ENCODE measurements at places on chromosomes 16 and 17.

- peak; percentile 15 for DNase-seq
These were observed 20.5 kb upstream of the SDR42E2 start for GRCh38 chr16:22141767-22142166.

GRCh38 chr17:66727634-66728570, 107.0 kb upstream of the CACNG5 start:
- DNase-seq = peak; percentile 79

GRCh38 chr17:60759756-60760155, 82.1 kb downstream of the BCAS3 start:
- DNase-seq = no peak

DNA sequence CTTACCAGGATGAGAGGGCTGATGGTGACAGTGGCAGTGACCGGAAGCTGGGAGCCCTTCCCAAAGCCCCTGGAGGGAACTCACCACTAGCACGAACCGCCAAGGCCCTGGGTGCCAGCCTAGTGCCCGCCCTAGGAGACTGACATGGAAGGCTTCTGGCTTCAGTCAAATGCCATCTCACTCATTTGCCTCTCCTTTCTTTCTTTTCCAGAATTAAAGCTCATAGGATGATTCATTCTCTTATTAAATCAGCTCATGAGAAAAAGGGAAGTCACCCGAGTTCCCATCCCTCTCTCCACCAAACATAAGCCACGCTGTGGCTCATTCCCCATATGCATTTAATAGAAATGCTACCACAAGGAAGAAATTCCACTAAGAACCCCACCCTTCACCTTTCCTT, 12.1 kb downstream of the CUEDC1 start:
- no peak for DNase-seq

DNA sequence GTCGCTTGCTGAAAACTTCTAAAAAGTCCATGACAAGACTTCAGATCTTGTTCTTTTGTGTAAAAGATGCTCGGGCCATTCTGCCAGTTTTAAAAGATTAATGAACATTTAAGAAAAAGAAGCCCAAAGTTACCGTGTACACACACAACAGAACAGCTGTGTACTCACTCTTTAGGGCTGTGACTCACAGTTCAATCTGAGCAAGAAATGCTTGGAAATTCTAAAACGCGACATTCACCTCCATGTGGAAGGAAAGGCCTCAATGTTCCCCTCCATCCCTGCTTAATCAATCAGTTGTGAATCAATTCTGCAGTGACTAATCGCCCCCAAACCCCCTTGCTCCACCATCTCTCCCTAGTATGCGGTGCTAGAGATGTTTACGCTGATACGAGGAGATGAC, 609.9 kb upstream of the SALL1 start:
- no peak for DNase-seq

DNA sequence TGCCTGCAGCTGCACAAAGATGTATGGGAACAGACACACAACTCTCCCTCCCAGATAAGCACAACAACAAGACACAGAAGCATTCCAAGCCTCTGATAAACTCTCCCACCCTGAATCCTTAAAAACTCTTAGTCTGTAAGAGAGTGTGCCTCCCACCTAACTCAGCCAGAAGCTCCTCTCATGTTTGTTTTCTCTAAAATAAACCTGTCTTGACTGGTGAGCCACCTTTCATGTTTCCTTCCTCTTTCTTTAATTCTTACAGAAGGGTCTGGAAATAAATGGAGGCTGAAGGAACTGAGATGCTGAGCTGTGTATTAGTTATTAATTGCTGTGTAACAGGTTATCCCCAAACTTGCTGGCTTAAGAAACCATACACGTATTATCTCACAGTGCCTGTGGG, 57.2 kb downstream of the MEOX1 start:
- DNase-seq = no peak

DNA sequence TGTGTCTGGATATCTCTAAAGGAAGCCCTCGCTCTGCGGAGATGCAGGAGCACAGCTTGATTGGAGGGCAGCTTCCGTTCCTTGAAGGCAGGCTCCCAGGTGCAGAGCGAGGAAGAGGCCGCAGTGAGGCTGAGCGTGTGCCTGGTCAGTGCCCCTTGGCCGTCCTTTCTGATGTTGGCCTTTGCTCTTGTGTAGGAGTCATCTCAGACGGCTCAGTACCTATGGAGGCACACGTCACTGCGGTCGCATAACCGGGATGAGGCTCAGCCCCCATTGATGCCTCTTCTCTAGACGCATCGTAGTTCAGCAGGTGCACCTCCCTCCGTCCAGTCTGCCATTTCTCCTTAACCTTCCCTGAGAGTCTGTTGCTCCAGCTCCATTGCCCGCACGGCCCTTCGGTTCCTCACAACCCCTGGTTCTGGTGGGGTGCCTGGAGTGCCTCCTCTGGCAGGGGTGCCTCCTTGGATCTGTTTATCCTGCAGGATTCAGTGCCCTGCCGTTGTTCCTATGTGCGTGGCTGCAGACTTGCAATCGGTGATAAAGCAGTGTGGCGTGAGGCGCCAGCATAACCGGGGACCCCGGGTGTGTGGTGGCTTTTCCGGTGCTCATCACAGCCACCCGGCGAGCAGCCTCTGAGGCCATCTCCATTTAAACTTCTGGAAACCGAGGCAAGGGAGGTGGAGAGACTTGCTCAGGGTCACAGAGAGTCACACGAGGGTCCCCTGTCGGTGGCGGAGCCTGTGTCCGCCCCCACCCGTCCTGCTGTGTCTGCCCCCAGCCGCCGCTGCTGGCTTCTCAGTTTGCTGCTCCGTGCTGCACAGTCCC, 188.8 kb upstream of the CHMP6 start:
- DNase-seq = no peak

DNA sequence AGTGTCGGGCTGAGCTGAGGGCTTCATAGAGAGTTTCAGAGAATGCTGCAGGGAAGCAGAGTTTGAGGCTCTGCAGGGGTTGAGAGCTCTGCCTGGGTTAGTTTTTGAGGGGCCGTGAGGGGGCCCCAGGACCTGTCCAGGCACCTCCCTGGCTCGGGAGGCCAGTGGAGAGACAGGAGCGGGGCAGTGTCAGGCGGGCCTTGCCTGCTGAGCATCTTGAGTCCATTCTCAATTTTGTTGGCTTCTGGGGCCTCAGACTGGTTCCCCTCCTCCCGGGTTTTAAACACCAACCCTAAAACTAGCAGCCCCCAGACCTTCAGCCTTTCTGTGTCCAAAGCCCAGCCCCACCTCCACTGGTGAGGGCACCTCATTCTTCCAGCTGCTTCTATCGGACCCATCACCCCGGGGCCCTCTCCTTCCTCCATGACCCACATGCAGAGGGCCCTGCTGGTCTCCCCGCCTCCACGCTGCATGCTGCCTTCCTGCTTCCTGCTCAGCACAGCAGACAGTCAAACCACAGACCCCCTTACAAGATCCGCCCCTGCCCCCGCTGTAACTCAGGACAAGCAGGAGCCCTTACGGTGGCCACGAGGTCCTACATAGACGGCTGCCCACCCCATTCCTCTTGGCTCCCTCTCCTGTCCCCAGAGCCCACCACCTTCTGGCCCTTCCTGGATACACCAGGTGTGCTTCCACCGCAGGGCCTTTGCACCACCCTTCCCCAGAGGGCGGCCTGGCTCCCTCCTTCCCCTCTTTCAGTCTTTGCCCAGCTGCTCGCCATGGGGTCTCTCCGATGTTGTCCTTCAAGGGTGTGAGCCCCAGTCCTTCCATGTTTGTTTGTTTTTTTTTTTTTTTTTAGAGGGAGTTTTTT, 3.8 kb downstream of the RNF213 start:
- DNase-seq = peak; percentile 80

GRCh38 chr16:675884-676564, 553 bp downstream of the RHBDL1 start:
- no peak for DNase-seq

DNA sequence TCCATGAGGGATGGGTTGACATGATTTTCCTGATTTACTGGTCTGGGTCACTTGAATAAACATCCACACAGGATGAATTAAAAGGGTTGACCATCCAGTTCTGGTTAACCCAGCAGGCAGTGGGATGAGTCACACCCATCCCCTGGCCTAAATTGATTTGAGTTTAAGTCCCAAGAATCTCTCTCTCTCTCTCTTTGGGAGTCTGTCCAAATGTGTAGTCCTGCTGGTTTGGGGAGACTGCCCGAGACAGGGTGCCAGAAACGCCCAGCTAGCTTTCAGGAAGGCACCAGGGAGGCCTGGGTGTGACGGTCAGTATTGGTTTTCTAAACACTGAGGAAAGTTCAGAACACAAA, 38.8 kb downstream of the SCPEP1 start:
- DNase-seq = no peak

DNA sequence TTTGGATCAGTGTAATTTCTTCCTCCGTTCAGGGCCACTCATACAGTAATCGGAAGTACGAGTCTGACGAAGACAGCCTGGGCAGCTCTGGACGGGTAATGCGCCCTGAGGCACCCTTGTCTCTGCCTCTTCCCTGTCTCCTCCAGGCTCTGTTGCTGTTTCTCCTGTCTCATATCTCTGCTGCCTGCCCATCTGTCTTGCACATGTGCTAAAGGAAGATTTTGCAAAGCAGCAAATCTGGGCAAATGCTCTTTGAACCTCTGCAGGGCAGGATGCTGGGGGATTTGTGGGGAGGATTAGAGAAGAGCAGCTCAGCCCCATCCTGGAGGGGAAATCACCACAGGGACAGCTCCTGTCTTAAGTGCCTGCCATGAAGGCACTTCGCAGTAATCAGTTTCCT, 32.4 kb upstream of the POLR3E start:
- no peak for DNase-seq

DNA sequence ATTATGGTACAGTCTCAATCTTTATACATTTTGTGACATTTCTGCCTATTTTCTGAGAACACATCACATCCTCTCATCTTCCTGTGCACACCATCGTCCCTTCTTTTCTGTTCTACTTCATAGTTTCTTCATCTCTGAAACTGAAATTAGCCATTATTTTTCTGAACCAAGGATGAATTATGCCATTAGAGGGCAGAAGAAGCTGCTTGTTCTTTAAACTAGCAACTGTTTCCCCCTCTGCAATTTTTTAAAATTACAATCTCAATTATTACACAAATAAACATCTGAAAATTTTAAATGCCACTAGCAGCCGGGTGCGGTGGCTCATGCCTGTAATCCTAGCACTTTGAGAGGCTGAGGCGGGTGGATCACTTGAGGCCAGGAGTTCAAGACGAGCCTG, 41.3 kb downstream of the RBBP6 start:
- DNase-seq = no peak

- no peak for DNase-seq
These were observed 9.5 kb downstream of the LLGL1 start for GRCh38 chr17:18234853-18235380.

GRCh38 chr16:85733839-85734170, 17.1 kb downstream of the C16orf74 start:
- DNase-seq = no peak

GRCh38 chr16:67006930-67007658, 18.7 kb downstream of the CES4A start:
- DNase-seq = no peak
